ENCODE measurements at places on chromosomes 7 and 10. TPM values are rescaled to one million over a fixed set of nuclear protein-coding genes. Genes with fewer than 3 reads are reported as not detected.

ZNF804B gene
- not detected for total RNA-seq

SLC26A5 gene
- total RNA-seq = not detected

ZNF37A gene
- total RNA-seq = 7.1 TPM

ADAM22 gene
- 0.76 TPM for total RNA-seq

HSPA12A gene
- total RNA-seq = 0.32 TPM

ICA1 gene
- total RNA-seq = 40.0 TPM

EN2 gene
- not detected for total RNA-seq

TAS2R41 gene
- total RNA-seq = not detected

All from epithelial cell of umbilical artery (primary cell).